HAP-1 (cell line): ENCODE measurements at places on chromosomes 5 and 9.

- peak; percentile 70 for DNase-seq
These were observed 30.4 kb downstream of the PRDM6 start for GRCh38 chr5:123119334-123119986.

DNA sequence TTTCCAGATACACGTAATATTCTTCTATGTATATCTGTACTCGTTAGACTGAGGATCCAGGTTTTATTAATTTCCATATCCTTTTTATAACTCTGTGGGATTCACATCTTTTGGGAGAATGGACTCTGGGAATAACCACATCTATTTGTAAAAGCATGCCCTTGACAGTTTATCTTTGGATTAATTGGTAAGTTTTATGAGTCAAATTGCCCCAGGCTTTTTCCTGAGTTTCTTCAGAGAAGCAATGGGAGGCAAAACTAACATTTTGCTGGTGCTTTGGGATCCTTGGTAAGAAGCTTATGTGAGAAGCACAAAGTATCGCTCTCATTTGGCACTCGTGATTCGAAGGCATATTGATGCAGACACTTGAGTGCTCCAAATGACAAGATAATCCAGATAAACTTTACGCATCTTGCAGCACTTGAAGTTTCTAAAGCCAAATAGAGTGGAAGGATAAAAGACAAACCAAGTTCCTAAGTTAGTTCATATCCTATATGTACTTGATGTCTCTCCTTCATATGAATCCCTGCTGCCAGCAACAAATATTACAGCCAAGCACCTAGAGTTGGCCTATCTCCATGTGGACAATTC, 324.7 kb downstream of the TLE4 start:
- DNase-seq, result peak; percentile 16

DNA sequence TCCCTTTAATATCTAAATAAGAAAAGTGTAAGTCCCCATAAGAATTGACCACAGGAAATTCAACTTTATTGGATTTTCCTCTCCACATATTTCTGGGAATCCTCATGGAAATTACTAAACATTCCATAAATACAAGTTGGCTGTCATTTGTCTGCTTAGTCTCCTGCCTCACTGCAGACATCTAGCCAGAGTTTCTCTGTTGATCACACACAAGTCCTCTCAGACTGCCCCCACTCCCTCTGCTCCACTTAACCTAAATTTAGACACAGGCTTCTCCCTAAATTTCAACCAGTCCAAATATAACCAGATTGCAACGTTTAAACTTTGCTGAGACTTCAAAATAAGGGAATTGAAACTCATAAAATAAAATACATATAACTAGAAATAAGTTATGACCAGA, 982.1 kb downstream of the DTWD2 start:
- no peak for DNase-seq

GRCh38 chr5:122565331-122565730, 209.5 kb upstream of the SNX2 start:
- DNase-seq, result no peak

DNA sequence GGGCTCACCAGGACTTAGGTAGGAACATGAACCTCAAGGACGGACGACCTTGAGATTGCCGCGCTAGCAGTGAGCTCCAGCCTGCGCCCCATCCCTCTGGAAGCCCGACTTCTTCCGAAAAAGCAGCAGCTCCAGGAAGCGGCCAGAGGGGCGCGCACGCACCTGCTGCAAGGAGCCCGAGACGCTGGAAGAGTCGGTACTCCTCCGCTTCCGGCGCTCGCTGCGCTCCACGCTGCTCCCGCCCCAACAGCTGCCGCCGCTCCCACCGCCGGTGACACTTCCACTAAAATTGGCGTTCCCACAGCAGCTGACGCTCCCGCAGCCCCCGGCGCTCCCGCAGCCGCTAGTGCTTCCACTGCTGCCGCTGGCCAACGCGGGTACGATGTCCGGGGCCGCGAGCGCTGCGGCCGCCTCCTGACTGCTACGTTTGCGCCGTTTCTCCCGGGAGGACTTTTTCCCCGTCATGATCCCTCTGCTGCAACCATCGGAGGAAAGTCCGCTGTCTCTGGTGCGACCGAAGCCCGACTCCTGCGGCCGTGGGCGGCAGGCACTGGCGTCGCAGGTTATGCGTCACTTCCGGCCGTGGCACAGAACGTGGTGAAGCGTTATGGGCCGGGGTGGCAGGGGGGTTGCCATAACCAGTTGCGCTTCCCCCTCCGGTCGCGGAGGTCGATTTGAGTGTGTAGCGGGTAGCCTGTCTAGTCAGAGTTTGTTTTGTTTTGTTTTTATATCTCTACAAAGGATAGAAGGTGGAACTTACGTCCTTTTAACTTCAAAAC, at the start of gene CAAP1:
TSS of gene CAAP1 (minus strand) at position 552 of the 779 bp plus-strand sequence. CDS start at position 465, 87 bp downstream.
- DNase-seq, result peak; percentile 96

- DNase-seq, result no peak
These were observed 125.8 kb downstream of the CDH6 start for GRCh38 chr5:31319335-31319734.
